NCI-H510A (cell line): ENCODE measurements at places on chromosomes 16 and 17.

GRCh38 chr17:45687594-45687993 is 96.5 kb upstream of the CRHR1 start:
- no peak for DNase-seq

DNA sequence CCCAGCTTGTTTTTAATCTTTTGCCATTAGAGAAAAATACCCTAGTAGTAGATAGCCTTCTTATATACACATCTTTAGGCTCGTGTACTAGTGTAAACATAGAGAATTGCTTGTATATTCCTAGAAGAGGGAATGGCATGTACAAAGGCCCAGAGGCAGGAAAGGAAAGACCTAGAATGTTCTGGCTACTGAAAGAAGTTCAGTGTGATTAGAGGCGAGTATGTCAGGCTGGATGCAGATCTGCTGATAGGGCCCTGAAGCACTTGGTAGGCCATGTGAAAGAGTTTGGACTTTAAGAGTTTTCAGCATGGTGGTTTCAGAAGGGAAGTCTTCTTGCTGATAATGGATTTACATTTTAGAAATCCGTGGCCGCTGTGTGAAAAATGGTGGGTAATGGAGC is 17.4 kb downstream of the CTCF start:
- DNase-seq: no peak

GRCh38 chr16:17131351-17131750 is 339.4 kb downstream of the XYLT1 start:
- DNase-seq: no peak

DNA sequence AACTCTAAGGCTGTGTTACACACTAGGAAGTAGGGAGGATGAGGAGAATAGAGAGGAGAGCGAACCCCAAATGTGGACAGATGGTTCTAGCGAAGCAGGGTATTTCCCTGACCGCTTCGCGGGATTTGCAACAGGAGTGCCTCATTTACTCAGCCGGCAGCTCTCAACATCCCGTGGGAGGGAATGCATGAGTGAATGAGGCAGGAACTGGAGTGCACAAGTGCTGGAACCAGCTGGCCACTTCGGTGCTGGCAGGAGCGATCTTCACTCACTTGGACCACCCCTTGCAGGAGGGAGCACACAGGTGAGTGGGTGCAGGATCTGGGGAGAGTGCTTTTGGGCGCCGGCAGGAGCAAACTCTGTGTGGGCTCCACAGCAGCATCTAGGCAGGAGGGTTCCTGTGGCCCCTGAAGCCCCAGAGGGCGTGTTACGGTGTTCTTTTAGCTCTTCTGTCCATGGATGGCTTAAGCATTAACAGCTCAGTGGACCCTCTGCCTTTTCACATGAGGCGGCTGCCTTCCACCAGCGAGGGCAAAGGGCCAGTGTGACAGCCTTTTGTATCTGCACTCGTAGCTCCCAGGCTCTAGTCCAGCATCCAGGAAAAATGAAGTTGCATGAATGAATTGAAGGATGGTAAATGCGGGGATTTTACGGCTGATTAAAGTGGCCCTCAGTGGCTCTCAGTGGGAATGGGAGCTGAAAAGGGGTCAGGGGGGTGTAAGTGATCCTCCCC is 17.4 kb upstream of the ZNHIT3 start:
- DNase-seq: no peak

DNA sequence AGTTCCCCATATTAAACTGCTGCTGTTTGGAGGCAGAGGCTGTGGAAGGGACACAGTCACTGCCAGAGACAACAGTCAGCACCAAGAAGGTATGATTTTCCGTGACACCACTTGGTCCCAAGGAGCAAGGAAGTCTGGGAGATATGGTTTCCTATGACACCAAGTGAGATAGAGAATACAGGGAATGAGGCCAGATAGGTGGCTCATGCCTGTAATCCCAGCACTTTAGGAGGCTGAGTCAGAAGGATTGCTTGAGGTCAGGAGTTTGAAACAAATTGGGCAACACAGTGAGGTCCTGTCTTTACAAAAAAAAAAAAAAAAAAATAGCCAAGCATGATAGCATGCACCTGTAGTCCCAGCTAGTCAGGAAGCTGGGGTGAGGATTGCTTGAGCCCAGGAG is 90.8 kb downstream of the ABCC12 start:
- DNase-seq: no peak

GRCh38 chr16:17014484-17015121 is 456.2 kb downstream of the XYLT1 start:
- no peak for DNase-seq

DNA sequence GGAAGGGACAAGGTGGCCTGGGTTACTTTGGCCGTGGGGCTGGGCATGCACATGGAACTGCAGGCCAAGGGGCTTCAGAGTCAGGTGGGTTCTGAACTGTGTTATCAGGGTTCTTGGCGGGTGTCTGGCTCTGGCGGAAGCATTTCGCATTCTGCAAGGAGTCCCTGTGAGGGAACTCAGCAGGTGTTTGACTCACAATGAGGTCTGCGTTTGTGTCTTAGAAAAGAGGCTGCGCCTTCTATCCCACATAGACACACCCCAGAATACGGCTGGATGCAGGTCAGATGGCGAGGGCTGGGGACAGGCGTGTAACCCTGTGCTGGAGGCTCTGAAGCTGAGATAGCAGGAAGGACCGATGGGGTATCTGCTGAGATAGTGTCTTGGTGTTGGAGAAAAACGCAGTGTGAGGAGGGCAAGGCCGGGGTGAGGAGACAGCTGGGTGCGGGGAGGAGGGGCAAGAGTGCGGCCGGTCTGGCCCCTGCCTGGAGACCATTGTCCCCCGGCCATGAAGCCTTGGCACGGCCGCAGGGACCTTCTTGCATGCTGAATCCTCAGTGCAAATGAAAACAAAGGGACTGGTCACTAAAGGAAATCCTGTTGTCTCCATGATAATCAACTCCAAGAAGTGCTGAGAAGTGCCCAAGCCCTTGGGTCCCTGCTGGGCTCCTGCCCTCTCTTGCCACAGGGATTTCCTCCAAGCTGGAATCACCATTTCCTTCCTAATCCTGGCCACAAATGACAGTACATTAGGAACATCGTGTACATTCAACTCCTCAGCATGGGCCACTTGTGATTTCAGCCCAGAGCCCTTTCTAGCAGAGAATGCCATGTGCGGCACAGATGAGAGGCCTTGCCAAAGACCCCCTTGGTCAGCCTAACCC is 22.8 kb upstream of the MTSS2 start:
- DNase-seq: no peak
